Caki2 (cell line): ENCODE measurements at places on chromosomes 12 and 14. TPM values are rescaled to one million over a fixed set of nuclear protein-coding genes. Genes with fewer than 3 reads are reported as not detected.

ASPG gene
- not detected in 2 replicates for total RNA-seq

MIP gene
- not detected in 2 replicates for total RNA-seq

DNA sequence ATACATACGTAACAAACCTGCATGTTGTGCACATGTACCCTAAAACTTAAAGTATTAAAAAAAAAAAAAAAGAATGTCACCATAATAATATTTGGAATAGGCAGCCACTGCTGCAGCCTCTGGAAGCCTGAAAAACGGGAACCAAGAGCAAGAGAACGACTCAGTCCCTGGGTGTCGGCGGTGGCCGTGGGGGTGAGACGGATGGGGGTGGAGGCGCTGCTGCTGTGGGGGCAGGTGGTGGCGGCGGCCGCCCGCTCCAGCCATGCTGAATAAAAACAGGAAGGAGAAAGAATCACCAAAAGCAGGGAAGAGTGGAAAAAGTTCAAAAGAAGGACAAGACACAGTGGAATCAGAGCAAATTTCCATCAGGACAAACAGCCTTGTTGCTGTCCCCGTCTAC is 46.9 kb downstream of the ZFYVE21 start:
- no peak for DNase-seq

TUNAR gene
- 4.4 and 5.4 TPM in 2 replicates for total RNA-seq

- DNase-seq, result no peak
Measured at GRCh38 chr14:49692193-49692757, 645 bp upstream of the KLHDC1 start.
